MV-4-11 (cell line): ENCODE measurements at places on chromosomes 1 and 21.

- peak; percentile 24 for DNase-seq
Measured at GRCh38 chr1:228515200-228515834, 28.1 kb downstream of the RNF187 start.

DNA sequence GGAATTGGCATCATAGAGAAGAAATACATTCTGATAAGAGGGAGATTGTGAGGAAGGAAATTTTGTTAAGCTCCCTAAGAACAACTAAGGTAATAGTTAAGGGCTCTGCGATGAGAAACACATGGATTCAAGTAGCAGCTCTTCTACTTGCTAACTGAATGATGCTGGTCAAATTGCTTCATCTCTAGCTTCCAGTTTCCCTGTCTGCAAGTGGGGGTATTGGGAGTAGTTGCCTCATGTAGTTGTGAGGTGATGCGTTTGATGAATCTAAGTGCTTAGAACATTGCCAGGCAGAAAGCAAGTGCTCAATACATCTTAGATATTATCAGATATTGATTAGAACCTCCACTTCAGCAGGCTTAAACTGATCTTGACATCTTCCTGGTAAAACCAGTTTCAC is 84.8 kb downstream of the CD58 start:
- DNase-seq = no peak

GRCh38 chr1:159015440-159015909 is 5.8 kb downstream of the IFI16 start:
- DNase-seq = peak; percentile 99

DNA sequence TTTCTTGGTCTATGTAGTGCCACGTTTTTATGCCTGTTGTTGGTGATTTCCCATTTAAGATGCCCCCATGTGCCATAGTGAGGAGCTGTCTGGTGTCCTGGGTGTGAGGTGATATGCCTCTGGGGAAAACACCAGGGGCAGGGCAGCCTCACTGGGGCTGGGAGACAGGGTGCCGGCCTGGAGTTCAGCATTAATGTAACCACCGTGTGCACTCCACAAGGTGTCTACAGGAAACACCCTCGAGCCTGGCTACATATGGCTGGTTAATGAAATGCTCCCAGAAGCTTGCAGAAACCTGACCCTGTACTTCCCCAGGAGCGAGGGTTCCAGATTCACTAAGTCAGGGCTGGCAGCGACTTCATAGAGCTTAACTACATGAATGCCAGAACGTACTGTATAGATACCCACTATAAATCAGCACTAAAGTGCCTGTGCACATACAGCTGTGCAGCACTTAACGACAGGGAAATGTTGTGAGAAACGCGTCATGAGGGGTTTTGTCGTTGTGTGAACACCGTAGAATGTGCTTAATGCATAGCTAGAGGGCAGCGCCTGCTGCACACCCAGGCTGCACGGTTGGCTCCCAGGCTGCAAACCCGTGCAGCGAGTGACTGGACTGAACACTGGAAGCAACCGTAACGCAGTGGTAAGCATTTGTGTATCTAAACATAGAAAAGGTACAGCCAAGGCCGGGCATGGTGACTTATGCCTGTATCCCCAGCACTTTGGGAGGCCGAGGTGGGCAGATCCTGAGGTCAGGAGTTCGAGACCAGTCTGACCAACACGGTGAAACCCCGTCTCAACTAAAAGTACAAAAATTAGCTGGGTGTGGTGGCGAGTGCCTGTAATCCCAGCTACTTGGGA is 10.4 kb downstream of the TFF2 start:
- no peak for DNase-seq

- peak; percentile 39 for DNase-seq
Measured at GRCh38 chr1:78836726-78837125, 169.8 kb downstream of the ADGRL4 start.

DNA sequence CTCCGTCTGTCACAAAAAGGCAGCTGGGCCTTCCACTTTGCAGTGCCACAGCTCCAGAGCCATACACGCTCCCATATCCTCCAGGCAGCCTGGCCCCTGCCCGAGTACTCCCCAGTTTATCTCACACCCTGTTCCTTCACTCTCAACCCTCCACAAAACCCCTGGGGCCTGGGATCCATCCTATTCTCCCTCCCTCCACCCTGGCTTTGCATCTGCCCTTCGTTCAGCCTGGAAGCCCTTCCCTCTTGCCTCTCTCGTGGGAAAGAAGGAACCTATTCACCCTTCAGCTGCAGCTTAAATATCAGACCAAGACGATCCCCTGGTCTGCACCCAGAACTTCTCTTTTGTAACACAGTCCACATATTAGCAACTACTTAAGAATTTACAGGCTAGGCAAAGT is 56.7 kb downstream of the CAMK2N1 start:
- DNase-seq = no peak

GRCh38 chr1:47732489-47732888 is 264.7 kb downstream of the TRABD2B start:
- no peak for DNase-seq

DNA sequence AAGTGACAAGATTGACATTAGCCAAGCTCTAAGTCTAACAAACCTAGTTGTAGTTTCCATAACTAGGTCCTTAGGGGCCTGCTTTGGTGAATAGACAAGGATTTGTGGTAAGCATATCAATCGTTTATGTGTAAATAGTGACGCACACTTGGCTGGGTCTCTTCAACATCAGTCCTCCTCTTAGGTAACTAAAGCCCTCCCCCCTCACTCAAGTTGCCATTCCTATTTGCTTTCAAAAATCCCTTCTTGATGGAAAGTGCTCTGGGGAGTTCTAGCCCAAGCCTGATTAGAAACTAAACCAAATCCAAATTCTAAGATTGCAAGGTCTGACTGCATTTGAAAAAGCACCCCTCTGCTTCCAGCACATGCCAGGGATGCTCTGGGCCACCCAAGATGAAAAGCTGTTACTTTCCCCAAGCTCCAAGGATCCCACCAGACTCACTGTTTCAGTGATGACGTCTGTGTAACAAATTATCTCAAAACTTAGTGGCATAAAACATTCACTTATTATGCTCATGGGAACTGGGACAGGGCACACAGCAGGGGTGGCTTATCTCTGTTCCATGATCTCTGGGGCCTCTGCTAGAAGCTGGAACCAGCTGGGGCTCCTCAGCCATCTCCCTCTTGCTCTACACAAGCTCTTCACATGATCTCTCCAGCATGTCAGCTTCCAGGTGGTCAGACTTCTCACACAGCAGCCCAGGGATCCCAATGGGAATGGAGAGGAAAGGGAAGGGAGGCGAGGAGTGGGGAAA is 74.1 kb downstream of the RRAGC start:
- DNase-seq = no peak

DNA sequence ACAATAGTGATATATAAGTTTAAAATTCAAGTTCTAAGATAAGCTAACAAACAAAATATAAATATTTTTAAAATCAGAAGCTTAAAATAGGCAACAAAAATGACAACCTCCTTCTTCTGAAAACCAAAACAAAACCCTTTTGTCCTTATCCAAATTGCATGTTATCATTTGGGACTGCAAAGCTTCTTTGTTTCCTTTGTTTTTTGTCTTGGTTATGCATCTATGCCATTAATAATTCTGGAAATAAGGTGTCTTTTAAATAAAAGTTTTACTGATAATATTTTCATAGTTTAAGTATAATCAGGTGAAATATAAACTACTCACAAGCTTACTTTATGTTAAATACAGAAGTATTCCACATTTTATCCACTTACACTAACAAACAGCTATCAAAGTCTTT is 20.5 kb downstream of the ADSS2 start:
- DNase-seq = no peak
